NCI-H1417 (cell line): ENCODE measurements at places on chromosomes 13 and 19.

DNA sequence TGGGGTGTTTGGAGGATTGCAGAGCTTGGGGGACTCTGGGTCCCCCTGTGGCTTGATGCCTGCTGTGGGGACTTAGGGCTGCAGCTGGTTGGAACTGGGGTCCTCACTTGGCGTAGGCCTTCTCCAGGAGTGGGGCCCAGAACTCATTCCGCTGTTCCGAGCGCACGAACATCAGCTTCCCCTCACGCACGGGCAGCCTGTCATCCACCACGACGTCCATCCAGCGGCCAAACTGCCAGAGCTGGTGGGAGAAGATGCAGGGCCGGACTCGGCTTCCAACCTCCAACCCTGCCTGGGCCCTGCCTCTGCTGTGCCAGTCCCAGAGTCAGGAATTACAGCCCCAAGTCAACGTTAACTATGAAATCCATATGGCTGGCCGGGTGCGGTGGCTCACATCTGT is 2.6 kb downstream of the CAPN12 start:
- DNase-seq, result no peak

DNA sequence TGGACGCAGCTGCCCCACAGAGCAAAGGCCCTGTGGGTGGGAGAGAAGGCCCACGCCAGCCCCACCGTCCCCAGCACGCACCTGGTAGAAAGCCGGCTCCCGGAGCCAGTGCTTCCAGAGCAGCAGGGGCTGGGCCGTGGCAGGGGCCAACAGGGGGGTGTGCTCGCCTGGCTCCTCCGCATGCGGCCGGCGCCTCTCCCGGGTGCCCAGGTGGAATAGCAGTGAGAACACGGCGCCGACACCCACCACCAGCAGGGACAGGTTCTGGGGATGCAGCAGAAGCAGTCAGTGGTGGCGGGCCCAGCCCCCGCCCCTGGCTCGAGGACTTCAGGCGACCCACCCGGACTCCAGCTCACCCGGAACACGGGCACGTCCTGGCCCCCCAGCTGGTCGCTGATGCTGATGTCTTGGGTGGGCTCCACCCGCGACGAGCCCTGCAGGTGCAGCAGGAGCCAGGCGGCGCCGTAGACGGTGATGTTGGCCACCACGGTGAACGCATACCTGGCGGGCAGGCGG is 8.9 kb downstream of the TEKTIP1 start:
- DNase-seq, result no peak

GRCh38 chr13:96203471-96203870 is 113.6 kb downstream of the HS6ST3 start:
- DNase-seq, result no peak

- DNase-seq, result peak; percentile 69
These were observed 61.4 kb downstream of the USP12 start for GRCh38 chr13:27110056-27110746.

DNA sequence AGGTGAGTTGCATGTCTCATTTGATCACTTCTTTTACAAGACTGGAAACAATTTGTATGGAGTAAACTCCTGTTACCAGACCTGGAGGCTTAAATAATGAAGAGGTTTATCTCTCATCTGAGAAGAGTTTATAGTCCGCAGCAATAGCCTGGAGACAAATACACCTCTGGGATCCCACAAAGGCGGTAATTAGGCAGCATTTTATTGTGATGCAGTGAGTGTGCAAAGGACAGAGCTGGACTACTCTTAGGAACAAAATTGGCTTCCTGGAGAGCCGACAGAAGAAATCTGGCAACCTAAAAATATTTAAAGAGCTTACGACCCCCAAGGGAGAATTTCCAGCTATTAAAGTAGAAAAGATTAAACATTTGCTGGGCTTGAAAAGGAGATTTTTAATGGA is 11.8 kb upstream of the KATNAL1 start:
- DNase-seq, result peak; percentile 69

DNA sequence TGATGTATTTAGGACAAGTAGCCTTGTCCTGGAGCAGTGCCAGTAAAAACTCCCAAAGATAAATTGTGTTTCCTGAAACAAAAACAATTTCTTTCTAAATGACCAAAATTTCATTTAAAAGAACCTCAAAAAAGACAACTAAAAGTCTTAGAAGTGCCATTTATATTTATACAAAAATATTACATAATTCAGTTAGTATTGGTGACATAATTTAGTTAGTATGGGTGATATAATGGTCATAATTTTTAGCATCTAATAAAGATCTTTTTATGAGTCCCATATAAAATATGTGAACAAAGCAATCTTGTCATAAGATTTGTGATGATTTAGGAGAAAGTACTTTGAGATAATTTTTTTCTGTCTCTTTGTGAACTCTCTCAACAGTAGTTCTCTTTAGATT is 76.0 kb downstream of the ELF1 start:
- no peak for DNase-seq

- no peak for DNase-seq
These were observed 131.5 kb downstream of the IER2 start for GRCh38 chr19:13281567-13282291.

DNA sequence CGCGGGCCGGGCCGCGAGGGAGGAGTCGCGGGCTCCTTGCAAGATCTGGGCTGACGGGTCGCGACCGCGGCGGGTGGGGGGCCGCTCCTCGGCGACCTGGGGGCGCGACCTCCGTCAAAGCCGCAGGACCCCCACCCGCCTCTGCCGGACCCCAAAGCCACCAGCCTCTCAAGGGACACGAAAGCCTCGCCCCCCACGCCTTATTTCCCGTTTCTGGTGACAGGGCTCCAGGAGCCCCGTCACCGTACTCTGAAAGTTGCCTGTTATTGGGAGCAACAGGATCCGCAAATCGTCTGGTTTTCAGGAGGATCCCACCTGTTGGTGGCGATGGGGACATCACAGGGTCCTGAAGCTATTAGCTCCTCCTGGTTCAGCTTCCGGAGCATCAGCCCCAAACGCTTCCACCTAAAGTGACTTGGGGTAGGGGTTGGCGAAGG is 530 bp downstream of the MAU2 start:
- peak; percentile 56 for DNase-seq

DNA sequence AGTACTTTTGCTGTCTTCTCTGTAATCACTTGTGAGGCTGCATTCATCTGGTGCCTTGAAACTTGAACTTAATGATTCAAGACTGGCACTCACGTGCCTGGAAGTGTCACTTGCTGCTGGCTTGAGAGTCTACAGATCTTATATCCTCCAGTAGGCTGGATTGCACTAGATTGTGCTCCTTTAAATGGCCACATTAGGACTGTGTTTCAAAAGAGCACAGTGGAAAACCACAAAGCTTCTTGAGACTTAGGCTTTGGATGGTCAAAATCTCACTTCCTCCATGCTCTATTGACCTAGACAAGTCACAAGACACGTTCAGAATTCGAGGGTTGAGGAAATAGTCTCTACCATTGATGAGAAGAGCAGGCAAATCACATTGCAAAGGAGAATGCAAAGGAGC is 1278.8 kb upstream of the MIR17HG start:
- DNase-seq, result no peak

DNA sequence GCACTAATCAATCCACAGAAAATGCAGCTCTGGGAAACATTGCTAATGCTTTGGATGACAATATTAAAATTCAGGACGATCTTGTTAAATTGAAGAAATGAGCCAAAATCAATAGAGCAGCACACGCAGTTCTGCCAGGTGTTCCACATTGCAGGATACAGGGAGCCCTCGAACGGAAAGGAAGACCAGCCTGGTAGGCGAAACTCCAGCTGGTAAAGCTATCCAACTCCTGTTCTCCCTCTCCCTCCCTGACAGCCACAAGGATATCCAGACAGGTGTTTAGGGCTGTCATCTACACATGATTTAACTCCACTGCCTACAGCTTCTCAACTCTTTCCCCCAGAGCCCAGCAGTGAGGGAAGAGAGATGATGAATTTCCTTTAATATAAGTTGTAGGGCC is 67.7 kb downstream of the EPSTI1 start:
- DNase-seq, result peak; percentile 47

- no peak for DNase-seq
These were observed 25.4 kb downstream of the ZNF90 start for GRCh38 chr19:20103091-20103740.

DNA sequence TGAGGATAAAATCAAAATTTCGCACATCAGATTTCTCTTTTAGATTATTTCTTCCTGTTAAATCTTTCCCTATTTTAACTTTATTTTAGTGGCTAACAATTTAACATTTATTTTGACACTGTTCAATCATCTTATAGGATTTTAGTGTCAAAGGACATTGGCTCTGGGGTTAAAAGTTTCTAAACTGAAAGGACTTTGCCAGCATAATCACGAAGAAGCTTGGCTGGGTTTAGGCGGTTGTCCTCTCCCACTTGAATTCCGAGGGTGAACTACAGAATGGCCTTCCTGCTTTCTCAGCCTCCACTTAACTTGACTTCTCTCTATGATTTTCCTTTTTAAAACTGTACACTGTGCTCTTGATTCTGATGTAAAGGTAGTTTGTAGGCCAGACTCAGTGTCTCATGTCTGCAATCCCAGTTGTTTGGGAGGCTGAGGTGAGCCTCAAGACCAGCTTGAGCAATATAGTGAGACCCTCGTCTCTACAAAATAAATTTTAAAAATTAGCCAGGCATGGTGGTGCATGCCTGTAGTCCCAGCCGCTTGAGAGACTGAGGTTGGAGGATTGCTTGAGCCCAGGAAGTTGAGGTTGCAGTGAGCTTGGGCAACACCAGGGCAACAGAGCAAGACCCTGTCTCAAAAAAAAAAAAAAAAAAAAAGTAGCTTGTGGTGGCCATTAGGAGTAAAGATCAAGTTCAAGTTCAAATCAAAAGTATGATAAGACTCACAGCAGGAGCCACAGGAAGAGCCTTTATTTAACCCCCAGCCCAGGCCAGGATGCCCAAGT is 54.8 kb upstream of the KATNAL1 start:
- no peak for DNase-seq

- no peak for DNase-seq
These were observed 573.7 kb downstream of the IRS2 start for GRCh38 chr13:109212650-109213049.

DNA sequence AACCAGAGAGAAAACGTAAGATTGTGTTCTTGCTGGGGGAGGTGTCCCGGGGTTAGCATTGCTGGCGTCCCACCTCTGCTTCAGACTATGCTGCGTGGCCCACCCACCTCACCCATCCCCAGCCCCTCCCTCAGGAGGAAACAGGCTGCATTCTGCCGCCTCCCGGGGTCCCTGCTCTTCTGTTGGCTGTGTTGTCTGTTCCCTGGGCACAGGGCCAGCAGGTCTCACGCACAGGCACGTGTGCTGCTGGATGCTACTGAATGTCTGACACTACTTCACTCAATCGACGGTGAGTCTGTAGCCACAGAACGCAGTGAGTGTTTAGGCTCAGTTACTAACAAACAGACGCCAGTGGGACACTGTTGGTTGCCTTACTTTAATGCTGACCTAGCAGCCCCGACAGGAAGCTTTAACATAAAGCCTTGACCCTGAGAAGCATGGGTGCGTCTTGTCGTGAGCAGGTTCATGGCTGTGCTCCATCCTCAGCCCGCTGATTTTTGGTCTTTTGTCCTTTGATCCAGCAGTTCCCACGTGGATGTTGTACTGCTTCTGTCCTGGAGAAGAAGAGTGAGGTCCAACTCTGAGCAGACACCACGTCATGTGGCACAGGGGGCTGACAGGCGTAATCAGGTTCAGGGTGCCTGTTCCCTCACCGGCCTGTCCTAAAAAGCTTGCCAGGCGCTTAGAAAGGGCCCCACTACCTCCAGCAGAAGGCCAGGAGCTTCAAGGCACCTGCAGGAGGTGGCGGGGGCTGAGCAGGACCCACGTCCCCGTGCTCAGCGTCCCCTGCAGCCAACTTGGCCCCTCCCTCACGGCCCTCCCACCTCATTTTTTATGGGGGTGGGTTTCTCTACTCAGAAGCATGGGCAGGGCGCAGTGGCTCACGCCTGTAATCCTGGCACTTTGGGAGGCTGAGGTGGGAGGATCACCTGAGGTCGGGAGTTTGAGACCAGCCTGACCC is 26.0 kb downstream of the NAXD start:
- DNase-seq, result no peak

DNA sequence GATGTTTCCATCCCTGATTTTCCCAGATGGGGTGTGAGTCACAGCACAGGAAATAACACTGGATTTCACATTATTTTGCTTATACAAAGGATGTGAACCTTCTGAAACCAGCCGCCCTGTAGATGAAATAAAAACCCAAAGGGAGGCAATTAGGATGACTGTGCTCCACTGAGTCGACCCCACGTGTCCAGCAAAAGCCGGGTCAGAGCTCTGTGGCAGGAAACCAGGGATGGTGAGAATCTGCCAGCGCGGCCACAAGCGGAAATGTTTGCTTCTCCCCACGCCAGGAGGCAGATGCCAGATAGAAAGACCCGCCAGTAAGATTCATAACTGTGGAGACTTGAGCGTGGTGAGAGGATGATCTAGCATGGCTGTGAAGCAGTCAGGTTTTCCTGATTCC is 764.4 kb downstream of the LIG4 start:
- no peak for DNase-seq

DNA sequence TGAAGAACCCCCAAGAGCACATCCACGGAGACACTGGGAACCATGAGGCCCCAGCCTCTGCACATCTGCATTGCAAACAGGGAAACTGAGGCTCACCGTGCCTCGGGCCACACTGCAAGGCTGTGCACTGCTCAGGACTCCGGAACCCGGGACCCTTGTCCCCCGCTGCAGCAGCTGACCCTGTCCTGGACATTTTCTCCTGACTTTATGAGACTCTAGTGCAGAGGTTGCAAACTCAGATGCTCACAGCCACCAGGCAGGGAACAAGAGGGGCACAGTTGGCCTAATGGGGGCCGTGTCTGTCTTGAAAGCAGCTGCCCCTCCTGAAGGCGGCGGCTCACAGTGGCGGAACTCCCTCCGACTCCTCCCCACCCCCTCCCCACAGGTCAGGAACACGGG is 16.5 kb upstream of the IGLON5 start:
- no peak for DNase-seq

DNA sequence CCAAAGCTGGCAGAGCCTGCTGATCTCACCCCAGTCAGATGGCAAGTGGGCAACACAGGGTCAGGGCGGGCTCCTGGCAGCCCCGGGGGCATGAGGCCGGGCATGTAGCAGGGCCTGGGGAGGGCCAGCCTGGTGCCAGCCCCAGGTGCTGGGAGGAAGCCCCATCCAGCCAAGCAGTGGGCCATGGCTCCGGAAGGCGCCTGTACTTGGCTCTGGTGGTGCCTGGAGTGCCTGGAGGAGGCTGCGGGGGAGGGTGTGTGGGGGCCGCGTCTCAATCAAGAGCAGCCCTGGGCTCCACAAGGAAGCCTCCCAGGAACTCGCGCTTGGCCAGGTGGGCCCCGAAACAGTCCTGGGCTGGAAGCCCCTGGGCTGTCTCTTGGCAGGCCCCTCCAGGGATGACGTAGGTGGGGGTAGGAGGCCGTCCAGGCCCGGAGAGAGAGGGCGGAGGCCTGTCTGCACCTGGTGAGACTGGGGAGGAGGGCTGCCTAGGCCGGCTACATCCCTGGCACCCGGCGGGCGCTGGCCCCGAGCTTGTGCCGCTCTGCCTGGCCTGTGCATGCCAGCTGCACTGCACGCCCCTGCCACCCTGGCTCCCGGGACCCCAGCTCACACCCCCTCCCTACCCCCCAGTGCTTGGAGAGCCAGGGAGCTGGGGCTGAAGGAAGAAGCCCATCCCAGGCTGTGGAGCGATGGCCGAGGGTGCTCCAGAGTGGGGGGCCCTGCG is 45.9 kb downstream of the COMP start:
- no peak for DNase-seq

GRCh38 chr13:69857183-69857821 is 250.3 kb upstream of the ATXN8OS start:
- DNase-seq, result peak; percentile 38
